ENCODE measurements at places on chromosomes 16 and 17. TPM values are rescaled to one million over a fixed set of nuclear protein-coding genes. Genes with fewer than 3 reads are reported as not detected.

The VMO1 gene
- 2.3 TPM for total RNA-seq

The CETP gene
- total RNA-seq = 0.13 TPM

The PIK3R6 gene
- total RNA-seq = not detected

The OR2C1 gene
- total RNA-seq = 0.47 TPM

The KCNJ18 gene
- not detected for total RNA-seq

DNA sequence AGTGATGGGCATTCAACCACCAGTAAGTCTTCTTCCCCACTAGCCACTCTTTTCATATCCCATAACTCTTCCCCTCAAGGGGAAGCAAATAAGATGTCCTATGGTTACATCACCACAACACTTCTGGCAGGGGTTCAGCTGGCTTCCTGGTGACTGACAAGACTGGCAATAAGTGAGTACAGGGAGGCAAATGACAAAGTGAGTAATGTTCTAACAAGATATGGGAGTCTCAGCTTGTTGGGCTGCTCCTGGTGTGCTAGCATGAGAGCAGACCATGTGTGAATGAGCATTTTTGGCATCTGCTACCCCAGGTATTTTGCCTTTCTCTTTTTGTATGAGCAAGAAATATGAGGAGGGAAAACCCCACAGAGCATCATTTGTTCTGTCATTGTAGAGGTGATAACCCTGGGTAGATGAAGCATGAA lies 9.9 kb downstream of the TMIGD1 start:
- H3K27ac ChIP-seq = no peak overlapping the region
- no peak overlapping the region for H3K4me3 ChIP-seq
- H3K4me1 ChIP-seq = peaks cover 35% of the 10 kb centered on the region
- no peaks in the 10 kb centered on the region for H3K36me3 ChIP-seq

GRCh38 chr17:49294122-49294521 lies 63.5 kb upstream of the PHOSPHO1 start:
- H3K27ac ChIP-seq = no peak overlapping the region
- no peak overlapping the region for H3K4me3 ChIP-seq
- no peak for DNase-seq

DNA sequence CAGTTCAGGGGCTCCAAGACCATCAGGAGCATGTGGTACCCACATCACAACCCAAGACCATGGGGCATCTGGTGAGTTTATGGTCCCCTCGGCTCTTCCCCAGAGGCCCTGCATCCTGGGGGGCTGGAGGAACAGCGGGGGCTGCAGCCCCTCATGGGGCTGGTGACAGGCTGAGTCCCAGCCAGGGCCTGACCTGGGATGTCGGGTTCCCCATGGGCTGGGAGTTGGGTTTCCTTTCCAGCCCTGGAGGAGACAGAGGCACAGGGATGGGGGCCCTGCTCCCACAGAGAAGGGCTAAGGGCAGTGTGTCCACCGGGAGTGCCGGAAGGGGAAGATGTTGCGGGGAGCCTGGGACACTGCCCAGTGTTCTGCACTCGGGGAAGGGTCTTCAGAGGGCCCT lies 82.4 kb downstream of the GOSR1 start:
- peaks cover 11% of the 10 kb centered on the region for H3K4me1 ChIP-seq
- H3K27ac ChIP-seq = no peak overlapping the region
- no peak overlapping the region for H3K4me3 ChIP-seq
- peak; percentile 29 for DNase-seq

DNA sequence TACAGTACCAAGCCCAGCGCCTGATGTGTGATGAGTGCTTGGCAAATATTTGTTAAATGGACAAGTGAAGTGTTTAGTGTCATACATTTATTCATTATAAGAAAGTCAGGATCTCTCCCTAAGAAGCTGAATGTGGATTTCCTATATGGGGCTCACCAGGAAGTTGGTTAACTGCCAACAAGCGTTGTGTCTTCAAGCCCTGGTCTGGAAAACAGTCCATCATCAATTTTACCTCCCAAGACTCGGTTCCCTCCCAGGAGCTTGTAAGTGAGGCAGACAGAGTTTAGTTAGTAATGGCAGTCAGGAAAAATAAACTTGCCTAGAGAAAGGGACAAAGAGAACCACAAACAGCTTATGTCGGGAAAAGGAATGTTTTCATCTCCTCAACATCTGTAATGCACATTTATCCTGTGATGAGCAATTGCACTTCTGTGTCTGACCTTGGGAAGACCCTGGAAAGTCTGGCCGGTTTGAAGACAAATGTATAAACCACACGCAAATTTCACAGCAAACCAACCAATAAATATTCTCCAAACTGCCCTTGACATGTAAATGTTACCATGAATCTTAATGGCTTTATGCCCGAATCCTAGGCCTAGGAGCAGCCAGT lies 28.3 kb downstream of the C16orf95 start:
- H3K4me3 ChIP-seq = no peak overlapping the region
- H3K27ac ChIP-seq = peak overlapping the region; percentile 63
- H3K36me3 ChIP-seq = peaks cover 15% of the 10 kb centered on the region
- peaks cover 6% of the 10 kb centered on the region for H3K27me3 ChIP-seq

DNA sequence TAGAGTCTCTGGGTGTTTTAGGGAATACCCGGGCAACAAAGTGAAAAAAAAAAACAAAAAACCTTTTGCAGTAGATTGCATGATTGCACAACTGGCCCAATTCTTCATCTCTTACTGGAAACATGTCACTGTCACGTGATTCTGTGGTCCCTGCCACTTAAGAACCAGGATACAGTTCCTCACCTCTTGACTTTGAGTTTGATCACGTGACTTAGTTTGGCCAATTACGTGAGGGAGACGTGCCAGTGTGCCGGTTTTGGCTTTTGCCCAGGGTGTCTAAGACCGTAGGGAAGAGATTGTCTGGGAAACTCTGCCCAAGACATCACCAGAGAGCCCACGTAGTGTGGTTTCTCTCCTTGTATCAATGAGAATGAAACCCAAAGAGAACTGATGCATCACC lies 88.7 kb downstream of the GRIN2A start:
- H3K27ac ChIP-seq = no peak overlapping the region
- H3K36me3 ChIP-seq = no peaks in the 10 kb centered on the region
- H3K4me3 ChIP-seq = no peak overlapping the region
- DNase-seq = no peak
- peaks cover 4% of the 10 kb centered on the region for H3K27me3 ChIP-seq

DNA sequence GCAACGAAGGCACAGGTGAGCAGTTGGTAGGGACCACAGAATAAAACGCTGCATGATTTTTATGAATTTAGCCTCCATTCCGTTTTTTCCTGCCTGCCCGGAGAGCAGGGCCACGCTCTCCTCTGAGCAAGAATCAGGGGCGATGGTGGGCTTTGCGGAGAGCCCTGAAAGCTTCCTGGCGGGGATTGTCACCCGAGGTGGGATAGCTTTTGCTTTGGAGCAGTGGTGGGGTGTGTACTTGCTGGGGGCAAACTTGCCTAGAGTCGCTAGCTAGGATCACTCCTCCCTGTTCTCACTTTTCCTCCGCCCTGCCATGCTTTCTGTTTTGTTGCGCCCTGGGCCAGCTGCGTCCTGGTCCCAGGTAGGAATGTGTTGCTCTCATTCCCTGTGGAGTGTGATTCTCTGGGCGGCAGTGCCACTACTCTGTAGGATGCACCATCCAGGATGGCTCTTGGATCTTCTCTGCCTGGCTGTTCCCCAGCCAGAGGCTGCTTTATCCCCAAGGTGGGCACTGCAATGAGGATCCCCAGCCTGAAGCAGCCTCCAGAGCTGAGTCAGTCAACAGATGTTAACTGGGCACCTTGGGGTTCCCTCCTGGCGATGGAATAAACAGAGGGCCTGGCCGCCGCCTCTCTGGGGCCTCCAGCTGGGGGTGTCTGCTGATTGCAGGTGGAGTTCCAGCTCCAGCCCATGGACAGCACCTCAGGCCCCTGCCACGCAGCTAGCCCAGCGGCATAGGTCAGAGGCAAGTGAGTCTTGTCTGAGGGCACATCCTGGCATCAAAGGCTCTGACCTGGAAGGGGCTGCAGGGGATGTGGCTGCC lies 360.9 kb upstream of the TNRC6C start:
- H3K36me3 ChIP-seq = no peaks in the 10 kb centered on the region
- H3K4me3 ChIP-seq = no peak overlapping the region
- peaks cover 10% of the 10 kb centered on the region for H3K4me1 ChIP-seq

- H3K36me3 ChIP-seq = no peaks in the 10 kb centered on the region
- no peak overlapping the region for H3K4me3 ChIP-seq
- H3K27me3 ChIP-seq = peaks cover 6% of the 10 kb centered on the region
- H3K27ac ChIP-seq = no peak overlapping the region
Measured at GRCh38 chr16:82935766-82936165, 309.0 kb downstream of the CDH13 start.

- H3K27me3 ChIP-seq = no peaks in the 10 kb centered on the region
- peaks cover 30% of the 10 kb centered on the region for H3K4me1 ChIP-seq
- DNase-seq = no peak
- H3K36me3 ChIP-seq = peaks cover 17% of the 10 kb centered on the region
Measured at GRCh38 chr17:60524463-60525327, 1.3 kb downstream of the APPBP2 start.

DNA sequence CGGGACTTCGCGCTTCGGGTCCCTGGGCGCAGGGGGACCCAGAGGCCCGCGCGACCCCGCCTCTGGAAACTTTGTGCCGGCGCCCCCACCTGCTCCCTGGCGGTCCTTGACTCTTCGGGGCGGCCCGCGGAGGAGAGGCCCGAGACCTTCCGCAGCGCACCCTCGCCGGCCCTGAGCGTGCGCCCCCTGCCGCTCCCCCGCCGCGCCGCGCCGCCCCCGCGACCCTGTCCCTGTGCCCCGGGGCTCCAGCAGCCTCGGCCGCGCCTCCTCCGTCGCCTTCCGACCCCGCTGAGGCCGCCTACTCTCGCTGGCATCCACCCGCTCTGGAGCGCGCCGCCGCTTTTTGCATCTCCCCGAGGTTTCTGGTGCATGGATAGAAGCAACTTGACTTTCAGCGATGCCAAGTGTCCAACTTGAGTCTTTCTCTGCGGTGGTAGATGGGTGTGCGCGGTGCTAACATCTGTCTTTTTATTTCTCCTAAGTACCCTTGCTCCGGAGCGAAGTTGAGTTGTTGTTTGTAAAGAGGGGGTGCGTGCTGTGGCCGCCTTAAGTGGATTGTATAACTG lies 414 bp downstream of the DUSP14 start:
- H3K27ac ChIP-seq = peak overlapping the region; percentile 93
- H3K27me3 ChIP-seq = no peaks in the 10 kb centered on the region
- peaks cover 52% of the 10 kb centered on the region for H3K4me1 ChIP-seq
- no peaks in the 10 kb centered on the region for H3K36me3 ChIP-seq
- DNase-seq = peak; percentile 42
- H3K4me3 ChIP-seq = peak overlapping the region; percentile 89

DNA sequence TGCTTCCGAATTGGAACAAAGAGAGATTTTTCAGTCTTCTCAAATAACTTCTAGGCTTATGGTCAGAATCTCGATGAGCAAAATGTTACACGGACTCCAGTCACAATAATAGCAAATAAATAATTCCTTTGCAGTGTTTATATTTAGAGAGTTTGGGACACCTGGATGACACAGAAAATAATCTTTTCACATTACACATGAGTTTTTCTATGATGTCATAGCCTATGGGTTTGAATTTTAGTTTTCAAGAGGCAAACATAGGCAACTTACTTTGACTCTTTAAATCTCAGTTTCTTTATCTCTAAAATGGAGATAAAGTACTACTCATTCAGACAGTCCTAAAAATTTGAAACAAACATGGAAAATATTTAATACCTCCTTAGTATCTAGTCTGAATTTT lies 372.0 kb downstream of the HAPSTR1 start:
- H3K4me3 ChIP-seq = no peak overlapping the region
- H3K36me3 ChIP-seq = no peaks in the 10 kb centered on the region
- H3K4me1 ChIP-seq = no peaks in the 10 kb centered on the region
